ENCODE measurements at places on chromosomes 5 and 9. TPM values are rescaled to one million over a fixed set of nuclear protein-coding genes. Genes with fewer than 3 reads are reported as not detected.

- no peak for DNase-seq
These were observed 195.3 kb downstream of the CNTLN start for GRCh38 chr9:17330097-17330496.

- DNase-seq = peak; percentile 78
These were observed 660.8 kb downstream of the TLE1 start for GRCh38 chr9:81028504-81028903.

- DNase-seq = no peak
These were observed 60.8 kb downstream of the AOPEP start for GRCh38 chr9:94787266-94787665.

DNA sequence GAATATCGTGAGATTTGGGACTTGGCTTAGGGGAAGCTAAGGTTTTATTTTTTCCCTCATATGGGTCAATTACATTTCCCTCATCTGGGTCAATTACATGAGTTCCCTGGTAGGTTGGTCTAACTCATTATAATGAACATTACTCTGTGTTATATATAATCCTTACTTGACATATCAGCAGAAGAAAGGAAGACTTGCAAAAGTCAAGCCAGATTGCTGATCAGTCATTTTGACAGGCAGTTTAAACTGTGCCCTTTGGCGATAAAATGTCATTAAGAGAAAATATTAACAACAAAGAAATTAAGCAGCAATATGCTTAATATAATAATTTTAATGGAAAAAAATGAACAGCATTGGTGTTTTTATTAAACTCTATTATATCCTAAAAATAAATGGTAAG is 23.1 kb upstream of the TRPM3 start:
- no peak for DNase-seq

DNA sequence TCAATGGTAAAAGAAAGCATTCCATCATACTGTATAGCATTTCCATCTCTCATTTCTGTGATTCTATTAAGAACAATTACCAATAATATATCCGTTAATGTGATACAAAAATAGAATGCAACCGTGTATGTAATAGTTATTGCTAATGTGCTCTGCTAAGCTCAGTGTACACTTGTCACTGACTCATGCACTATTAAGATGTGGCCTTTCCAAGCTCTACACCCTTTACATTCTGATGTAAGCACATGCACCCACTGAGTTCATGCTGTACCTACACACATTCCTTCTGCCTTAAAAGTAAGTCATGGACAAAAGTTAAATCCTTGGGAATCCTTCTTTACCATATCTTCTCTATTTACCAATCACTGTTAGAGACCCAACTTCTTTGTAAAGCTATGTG is 319.1 kb downstream of the ZSWIM6 start:
- DNase-seq = no peak

- DNase-seq = peak; percentile 49
These were observed 165.1 kb downstream of the PLK2 start for GRCh38 chr5:58294598-58295305.

- no peak for DNase-seq
These were observed 19.5 kb downstream of the DBH start for GRCh38 chr9:133655701-133656100.

DNA sequence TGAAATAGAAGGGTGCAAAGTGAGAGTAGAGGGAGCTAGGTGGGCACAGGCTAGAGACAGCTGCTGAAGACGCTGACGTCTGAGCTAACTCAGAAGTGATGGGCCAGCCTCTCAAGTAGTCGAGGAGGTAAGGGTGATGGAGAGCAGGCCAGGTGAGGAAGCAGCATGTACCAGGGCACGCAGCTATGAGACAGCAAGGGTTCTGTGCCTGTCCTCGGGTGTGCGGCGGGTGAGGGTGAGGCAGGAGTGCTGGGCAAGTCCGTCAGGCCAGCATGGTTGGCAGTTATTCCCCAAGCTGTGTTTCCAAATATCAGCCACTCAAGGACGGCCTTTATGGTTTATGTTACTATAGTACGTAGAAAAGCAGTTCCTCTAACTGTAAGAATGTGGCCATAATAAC is 6.2 kb downstream of the RMND5B start:
- DNase-seq = no peak

DNA sequence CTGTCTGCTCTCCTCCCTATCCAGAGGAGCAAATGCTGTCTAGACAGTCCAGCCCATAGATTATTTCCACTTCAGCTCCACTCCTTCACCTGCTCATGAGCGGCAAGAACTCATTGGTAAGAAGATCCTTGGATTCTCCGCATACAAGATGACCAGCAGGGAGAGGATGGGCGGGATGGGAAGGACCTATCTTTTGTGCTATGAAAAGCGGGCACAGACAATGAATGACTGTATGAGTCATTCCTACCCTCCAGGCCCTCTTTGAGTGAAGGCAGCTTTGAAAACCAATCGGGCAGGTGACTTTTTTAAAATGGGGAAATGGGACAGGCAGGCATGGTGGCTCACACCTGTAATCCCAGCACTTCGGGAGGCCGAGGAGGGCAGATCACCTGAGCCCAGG is 49.4 kb downstream of the SMIM23 start:
- DNase-seq = no peak

GRCh38 chr9:135830496-135830895 is 76.8 kb downstream of the CAMSAP1 start:
- DNase-seq = no peak

DNA sequence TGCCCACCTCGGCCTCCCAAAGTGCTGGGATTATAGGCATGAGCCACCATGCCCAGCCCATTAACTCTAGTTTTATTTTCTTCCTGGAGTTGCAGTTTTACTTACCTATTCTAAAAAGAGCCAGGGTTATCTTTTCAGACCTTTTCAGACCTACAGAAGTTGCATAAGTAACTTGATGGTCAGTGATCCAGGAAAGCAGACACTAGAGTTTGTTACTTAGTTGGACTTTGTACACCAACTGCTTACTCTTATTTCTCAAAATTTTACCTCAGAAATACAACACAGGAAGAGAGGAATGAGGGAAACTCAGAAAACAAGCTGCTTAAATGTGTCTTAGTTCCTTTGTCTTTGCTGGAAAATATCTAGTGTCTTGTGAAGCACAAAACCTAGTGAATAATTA is 25.4 kb downstream of the RAD23B start:
- no peak for DNase-seq

GRCh38 chr5:160181965-160182622 is 47.2 kb upstream of the FABP6 start:
- no peak for DNase-seq

- no peak for DNase-seq
These were observed 18.4 kb upstream of the ERGIC1 start for GRCh38 chr5:172815631-172816030.

DNA sequence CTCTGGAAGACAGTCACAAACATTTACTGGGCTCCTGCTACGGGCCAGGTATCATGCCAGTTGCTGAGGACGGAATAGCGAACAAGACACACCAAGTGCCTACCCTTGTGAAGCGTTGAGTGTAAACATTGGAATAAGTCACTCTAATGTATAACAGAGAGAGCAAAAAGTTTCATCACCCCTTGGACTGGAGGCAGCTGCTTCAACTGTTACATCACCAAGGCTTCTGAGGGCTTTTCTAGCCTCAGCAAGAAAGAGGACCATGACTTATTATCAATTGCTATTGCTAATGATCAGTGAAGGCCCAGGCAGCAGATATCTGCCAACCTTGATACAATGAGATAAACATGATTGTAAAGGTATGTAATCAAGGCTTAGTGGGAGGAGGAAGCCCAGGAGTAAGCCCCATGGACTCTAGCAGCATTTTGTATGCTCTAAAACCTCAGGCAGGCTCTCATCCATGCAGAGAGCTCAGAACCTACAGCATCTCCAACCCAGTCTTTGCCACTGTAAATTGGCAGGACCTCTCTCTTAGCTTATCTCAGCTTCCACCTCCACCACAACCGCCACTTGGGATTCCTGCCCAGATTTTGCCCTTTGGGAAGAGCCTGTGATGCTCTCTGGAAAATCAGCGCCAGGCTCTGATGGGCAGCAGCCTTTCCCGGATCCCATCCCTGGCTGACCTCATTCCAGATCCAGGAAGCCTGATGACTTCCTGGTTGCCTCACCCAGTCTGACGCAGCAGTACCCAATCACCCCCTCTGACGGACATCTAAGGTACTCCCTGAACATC is 54.5 kb downstream of the ADAM19 start:
- DNase-seq = peak; percentile 32

DNA sequence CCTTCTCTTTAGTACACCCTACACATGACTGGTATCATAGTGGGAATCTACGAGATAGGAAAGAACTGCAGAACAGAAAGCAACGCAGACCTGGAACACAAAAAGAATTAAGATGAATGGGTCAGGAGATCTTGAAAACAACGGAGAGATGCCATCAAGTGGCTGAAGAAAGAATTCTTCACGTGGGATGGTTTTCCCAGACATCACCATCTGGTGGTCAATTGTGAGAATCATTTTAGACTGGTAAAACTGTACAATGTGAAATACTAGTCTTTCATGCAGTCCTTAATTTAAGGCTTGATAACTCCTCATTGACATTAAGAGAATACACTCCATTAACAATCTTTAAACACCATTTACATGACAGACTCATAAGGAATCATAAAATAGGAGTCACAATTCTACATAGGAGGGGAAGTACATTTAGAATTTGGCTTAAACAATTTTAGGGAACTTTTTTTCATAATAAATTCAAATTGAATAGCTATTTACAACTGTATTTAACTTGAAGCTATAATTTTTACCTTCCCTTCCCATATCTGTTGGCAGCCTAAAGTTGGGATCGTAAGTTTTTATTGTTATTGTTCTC is 128.4 kb upstream of the TRPM3 start:
- DNase-seq = peak; percentile 74

DNA sequence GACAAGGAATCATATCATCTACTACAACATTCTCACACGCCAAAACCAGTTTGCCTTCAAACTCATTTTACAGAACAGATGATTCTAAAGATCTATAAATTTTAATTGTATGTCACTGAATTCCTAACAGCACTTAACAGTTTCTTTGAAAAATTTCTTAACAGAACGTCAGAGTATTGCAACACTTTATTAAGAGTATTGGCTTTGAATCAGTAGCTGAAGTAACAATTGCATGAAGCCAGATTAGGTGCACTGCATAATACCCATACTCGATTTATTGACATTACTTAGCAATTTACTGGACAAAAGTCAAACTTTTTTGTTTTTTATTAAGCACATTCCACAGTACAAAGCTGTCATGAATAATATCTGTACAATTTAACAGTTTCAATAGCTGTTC is 75.8 kb downstream of the SMIM23 start:
- no peak for DNase-seq

SV2C gene
- total RNA-seq = not detected

ANKRD34B gene
- not detected for total RNA-seq

TAF11L7 gene
- total RNA-seq = not detected

SPATA31E1 gene
- not detected for total RNA-seq

SLCO6A1 gene
- not detected for total RNA-seq
